ENCODE measurements at places on chromosomes 3 and 15.

- DNase-seq: no peak
These were observed 176.3 kb upstream of the LMCD1 start for GRCh38 chr3:8325306-8325705.

GRCh38 chr3:20013396-20013795 is 1.3 kb upstream of the PP2D1 start:
- DNase-seq: peak; percentile 45

GRCh38 chr15:92112180-92112579 is 258.7 kb downstream of the SLCO3A1 start:
- DNase-seq: no peak

- no peak for DNase-seq
These were observed 21.6 kb downstream of the FSIP1 start for GRCh38 chr15:39761006-39761405.

GRCh38 chr15:101136381-101137268 is 115.2 kb downstream of the CHSY1 start:
- DNase-seq: no peak

DNA sequence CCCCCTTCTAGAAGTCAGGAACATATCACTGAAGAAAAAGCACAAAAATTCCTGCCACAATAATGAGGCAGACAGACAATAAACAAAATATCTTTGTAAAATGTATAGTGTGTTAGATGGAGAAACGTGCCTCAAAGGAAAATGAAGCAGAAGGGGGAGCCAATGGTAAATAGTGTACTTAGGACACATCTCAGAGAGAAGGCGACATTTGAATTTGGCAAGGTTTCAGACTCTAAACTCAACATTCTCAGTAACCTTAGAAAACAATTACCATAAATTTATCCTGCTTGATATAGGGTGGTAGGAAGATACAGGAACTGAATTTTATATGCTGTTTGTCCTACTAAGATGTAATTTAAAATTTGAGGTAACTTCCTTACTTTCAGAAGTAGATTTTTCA is 52.6 kb upstream of the PTX3 start:
- DNase-seq: no peak

DNA sequence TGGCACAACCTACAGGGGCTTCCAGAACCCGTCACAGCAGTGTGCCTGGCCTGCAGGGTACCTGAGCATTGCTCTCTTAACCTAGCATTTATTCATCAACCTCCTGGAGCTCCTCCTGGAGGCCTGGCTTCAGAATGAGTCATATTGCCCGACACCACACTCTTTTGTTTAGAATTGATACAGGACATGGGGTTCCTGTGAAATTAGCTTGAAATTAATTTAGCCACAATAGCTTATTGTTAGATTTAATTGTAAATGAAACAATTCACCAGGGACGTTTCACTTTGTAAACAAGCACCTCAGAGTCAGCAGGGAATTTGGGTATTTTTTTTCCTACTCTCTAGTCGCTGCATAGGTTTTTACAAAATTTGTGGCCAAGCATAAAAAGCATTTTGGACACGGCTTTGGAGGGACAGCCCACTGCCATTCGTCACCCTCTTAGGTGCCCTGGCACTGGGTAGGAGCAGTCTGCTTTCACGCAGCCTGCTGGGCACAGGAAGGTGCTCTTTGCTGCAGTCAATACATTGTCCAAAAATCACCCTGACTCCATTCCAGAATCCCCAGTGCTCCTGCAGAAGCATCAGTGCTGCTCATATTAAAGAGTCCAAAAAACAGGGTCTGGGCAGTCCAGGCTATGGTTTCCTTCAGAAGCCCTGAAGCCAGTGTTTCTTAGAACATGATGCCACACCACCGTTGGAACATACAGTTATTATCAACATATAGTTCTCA is 60.8 kb upstream of the MEF2A start:
- DNase-seq: no peak

- no peak for DNase-seq
These were observed 17.0 kb upstream of the DNAJC19 start for GRCh38 chr3:181006541-181006940.

DNA sequence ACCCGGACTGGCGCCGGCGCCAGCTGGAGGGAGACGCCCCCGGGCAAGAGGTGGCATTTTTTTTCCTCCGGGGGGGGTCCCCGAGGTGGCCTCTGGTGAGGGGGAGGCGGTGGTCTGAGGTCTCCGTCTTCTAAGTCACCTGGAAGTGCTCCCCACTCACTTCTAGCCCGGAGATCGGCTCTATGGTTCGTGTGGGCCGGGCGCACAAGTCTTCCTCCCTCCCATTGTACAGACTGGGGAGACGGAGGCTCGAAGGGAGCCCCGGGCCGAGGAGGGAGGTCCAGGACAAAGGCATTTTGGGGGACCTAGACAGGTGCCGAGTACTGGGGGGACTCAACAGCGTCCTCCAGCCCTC is 4.4 kb downstream of the GATA2 start:
- peak; percentile 80 for DNase-seq

- DNase-seq: peak; percentile 75
These were observed 49.4 kb downstream of the NFKBIZ start for GRCh38 chr3:101898752-101899169.

DNA sequence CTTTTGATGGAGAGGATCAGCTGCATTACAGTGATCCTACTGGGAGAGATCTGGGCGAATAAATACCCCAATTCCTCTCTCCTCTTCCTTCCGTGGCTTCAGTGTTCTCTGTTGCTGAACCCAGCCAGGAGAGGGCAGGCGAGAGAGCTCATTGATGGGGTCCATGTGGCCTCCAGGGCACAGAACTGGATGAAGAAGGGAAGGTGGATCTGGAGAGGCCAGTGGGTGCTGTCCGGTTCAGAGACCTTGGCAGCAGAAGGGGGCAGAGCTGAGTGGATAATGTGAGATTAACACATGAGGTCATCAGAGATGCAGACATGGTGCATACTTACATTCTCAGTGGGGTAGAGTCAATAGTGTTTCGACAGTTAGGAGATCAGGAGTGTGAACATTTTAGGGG is 193.6 kb downstream of the CLSTN2 start:
- DNase-seq: peak; percentile 53

DNA sequence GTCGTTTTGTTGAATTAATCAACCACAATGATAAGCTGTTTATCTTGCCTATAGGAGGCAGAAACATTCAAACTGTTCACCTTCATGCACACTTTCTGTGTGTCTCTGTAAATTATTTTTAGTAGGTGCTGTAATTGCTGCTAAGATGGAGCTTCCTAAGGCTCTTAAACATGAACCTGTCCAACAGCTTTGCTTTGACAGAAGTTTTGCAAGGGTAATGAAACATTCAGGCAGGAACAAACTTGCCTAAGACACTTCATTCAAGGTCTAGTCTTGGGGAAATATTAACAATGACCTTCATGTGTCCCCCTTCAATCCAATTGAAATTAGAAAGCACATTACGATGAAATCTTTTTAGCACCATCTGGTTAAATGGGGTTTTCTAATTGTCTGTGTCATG is 156.1 kb downstream of the DIPK2A start:
- DNase-seq: no peak

DNA sequence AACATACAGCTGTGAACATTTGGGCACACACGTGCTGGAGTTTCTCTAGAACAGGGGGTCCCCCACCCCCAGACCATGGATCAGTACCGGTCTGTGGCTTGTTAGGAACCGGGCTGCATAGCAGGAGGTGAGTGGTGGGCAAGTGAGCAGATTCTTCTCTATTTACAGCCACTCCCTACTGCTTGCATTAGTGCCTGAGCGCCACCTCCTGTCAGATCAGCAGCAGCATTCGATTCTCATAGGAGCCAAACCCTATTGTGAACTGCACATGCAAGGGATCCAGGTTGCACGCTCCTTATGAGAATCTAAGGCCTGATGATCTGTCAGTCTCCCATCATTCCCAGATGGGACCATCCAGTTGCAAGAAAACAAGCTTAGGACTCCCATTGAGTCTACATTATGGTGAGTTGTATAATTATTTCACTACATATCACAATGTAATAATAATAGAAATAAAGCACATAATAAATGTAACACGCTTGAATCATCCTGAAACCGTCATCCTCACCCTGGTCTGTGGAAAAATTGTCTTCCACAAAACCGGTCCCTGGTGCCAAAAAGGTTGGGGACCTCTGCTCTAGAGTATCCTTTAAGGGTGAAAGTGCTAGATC is 25.8 kb downstream of the CHRM5 start:
- peak; percentile 70 for DNase-seq

GRCh38 chr3:194806991-194807630 is 121.4 kb downstream of the FAM43A start:
- no peak for DNase-seq

- DNase-seq: no peak
These were observed 10.9 kb downstream of the RARB start for GRCh38 chr3:25438791-25439555.

GRCh38 chr3:50287262-50287661 is 5.0 kb downstream of the IFRD2 start:
- DNase-seq: no peak

DNA sequence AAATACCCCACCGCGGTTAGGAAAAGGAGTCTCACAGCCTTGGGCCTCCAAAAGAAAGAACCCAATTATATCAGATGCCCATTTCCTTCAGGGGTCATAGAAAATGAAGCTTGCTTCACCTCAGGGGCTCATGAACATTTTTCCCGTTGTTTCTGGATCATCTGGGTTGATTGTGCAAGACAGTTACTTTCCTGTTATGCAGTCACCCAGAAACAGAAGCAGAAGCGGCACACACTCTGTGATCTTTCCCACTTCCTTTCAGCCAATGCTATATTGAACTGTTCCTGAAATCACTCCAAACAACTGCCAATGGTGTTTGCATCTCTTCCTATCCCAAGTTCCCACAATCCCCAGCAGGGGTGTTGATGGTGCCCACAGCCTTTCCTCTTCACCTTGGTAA is 295.6 kb upstream of the RASGRP1 start:
- DNase-seq: peak; percentile 34

DNA sequence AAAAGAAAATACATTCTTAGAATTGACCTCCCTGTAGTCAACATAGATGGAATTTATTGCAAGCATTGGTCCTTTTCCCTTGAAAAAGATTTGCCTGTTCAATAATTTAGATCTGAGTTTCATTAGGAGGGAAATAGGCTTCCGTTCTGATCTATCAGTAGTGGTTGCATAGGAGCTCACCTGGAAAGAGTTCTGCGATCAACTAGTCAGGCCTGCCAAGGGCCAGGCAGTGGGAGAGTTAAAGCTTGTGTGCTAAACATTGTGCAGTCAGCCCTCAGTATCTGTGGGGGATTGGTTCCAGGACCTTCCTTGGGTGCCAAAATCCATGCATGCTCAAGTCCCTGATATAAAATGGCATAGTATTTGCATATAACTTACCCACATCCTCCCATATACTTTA is 29.6 kb upstream of the IDH2 start:
- DNase-seq: no peak

- no peak for DNase-seq
These were observed 302.9 kb upstream of the RASGRP1 start for GRCh38 chr15:38867556-38867955.

DNA sequence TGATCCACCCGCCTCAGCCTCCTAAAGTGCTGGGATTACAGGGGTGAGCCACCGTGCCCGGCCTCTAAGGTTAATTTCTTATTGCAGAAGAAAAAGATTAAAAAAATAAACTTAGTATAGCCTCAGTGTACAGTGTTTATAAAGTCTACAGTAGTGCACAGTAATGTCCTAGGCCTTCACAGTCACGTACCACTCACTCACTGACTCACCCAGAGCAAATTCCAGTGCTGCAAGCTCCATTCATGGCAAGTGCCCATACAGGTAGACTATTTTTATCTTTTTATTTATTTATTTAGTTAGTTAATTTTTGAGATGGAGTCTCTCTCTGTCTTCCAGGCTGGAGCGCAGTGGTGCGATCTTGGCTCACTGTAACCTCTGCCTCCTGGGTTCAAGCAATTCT is 3.2 kb upstream of the FLNB start:
- no peak for DNase-seq

DNA sequence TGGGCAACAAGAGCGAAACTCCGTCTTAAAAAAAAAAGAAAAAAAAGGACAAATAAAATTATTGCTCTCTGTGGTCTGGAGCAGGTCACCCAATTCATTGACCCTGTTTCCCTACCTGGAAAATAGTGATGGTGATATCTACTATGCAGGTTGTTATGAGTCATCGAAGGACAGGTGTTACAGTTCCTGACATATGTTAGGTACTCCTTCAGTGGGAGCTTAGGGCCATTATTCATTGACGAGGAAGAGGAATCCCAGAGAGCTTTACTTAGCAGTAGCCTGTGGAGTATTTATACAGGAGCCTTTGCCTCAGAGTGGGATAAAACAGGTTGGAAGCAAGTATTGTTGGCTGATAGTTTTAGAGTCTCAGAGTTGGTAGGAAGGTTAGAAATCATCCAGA is 74.5 kb downstream of the SLC7A14 start:
- DNase-seq: no peak

- DNase-seq: no peak
These were observed 32.7 kb downstream of the XYLB start for GRCh38 chr3:38379201-38379770.

Data from hematopoietic multipotent progenitor cell treated with erythropoietin and hydrocortisone succinate and interleukin-3 and kit ligand, for 4 days (in vitro differentiated cells).